Suppressor macrophage treated with lipopolysaccharide for 1 hour (primary cell): ENCODE measurements at places on chromosomes 7 and 10.

DNA sequence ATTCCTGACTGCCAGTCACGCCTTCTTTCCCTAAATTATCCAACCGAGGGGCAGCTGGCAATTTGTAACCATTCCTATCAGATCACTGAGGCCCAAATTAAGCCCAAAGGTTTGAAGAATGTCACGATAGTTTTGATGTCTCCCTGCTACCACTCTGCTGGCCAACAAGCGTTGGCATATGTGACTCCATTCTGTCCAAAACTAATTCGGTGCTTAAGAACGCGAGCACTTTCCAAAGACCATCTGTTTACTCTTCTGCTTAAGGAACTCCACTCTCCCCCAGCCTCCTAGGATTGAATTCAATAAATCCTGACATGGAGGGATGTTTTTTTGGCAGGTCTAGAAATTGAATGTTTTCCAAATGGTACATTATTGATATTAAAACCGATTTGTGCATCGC is 131.5 kb upstream of the CTBP2 start:
- no peak for DNase-seq

DNA sequence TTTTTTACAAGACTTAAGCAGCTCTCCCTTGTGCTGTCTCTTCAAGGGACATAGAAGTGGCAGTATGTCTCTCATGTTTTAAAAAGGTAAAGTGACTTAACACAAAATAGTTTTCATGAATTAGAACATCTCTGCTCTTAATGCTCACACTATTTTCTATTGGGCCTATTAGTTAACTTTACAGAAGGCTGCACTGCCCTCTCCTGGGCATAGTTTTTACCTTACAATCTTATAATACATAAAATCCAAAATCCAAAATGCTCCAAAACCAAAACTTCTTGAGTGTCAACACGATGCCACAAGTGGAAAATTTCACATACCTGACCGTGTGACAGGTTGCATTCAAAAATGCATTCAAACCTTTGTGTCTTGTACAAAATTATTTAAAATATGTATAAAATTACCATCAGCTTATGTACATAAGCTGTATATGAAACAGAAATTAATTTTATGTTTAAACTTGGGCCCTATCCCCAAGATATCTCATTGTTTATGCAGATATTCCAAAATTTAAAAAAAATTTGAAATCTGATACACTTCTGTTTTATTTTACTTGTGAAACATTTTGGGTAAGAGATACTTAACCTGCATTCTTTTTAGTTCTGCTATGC is 25.8 kb downstream of the TES start:
- DNase-seq = peak; percentile 78

DNA sequence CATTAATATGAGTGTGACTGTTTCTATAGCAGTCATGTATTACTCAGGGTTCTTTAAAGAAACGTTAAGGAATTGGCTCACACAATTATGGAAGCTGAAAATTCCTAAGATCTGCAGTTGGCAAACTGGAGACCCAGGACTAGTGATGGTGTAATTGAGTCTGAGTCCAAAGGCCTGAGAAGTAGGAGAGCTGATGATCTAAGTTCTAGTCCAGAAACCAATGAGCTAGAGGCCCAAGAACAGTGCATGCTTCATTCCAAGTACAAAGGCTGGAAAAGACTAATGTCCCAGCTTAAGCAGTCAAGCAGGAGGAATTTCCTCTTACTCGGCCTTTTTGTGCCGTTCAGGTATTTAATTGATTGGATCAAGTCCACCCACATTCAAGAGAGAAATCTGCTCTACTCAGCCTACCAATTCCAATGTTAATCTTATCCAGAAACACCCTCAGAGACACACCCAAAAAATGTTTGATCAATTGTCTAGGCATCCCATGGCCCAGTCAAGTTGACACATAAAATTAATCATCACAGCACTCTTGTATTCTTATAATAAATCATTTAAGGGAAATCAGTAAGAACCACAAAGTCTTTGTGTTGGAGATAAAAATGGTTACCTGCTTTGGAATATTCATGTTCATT is 312.1 kb downstream of the PRKG1 start:
- no peak for DNase-seq

DNA sequence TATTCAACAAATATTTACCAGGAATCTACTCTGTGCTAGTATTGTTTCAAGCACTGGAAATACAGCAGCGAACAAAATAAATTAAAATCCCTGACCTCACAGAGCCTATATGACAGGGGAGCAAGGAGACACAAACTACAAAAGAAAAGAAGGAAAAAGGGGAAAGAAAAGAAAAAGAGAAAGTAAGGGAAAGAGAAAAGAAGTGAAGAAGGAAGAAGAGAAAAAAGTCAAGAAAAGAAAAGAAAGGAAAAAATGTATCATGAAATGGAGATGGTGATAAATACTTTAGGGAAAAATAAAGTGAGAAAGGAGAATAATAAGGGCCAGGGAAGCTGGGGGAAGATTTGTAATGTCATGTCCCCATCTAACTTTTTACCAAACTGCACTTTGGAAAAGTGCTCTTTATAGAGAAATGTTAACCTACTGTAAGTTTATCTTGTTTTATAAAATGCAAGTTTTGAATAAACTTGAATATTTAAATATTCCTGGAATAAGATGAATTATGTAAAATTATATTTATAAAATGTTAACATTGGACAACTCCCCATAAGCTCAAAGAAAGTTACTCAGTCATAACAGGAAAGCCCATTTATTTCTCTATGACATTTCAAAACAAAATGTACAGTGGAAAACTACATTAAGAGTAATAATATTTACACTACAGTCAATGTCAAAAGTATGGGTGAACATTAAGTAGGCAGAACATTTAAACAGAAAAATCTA is 14.7 kb downstream of the C10orf88 start:
- DNase-seq = peak; percentile 11

GRCh38 chr10:58258977-58259692 is 8.6 kb downstream of the IPMK start:
- no peak for DNase-seq

DNA sequence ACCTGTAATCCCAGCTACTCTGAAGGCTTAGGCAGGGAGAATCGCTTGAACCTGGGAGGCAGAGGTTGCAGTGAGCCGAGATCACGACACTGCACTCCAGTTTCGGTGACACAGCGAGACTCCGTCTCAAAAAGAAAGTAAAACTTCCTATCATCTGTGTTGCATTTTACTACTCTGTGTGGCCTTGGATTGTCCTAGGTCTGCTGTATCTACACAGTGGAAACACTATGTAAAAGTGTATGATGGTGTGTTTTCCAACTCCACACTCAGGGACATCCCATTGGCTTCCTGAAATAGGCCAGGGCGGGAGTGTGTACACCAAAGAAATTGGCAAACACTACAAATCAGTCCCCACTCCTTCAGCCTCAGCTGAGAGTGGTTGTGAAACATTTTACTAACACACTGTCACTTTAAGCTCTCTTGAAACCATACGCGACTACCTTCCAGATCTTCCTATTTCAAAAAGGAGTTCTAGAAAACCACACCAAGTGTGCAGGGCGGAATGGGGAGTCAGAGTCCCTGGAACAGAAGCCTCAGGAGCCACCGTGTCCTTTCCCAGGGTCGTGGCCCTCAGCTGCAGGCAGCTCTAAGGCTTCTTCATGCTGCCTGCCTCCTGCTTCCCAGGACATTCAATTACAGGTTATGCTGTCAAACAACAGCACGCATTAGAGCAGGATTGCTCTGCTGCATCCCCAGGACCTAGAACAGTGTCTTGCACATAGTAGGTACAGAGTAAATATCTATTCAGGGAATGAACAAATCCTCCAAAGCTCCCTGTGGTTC is 275.4 kb downstream of the PARD3 start:
- DNase-seq = no peak

DNA sequence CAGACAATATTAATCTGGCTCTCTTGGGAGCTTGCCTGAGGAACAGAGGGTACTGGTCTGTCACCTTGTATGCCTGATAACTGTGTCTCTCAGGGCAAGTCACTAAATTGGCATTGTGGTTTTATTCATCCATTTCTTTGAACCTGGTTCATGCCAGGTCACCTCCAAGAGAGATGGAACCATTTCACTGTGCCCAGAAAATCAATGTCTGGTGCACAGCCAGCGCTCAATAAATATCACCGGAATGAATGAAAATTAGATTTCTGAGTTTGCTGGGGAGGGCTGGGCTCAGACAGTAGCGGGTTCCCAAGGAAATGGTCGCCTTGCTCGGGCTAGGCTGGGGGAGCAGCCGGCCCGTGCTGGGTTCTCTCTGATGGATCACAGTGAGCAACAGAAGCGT is 64.1 kb upstream of the BAIAP2L1 start:
- no peak for DNase-seq

DNA sequence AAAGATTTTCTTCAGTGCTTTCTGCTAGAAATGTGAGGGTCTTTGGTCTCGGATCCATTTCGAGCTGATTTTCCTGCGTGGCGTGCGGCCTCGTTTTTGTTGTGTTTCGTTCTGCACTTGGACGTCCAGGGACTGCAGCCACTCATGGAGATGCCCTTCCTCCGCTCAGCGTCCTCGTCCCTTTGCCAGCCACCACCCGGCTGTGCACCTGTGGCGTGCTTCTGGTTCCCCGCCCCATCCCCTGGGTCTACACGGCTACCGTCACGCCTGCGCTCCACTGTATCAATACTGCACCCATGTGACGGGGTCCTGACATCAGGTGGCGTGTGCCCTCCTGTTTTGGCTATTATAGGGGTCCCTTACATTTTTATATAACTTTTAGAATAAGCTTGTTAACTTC is 42.7 kb upstream of the NKX6-2 start:
- no peak for DNase-seq

DNA sequence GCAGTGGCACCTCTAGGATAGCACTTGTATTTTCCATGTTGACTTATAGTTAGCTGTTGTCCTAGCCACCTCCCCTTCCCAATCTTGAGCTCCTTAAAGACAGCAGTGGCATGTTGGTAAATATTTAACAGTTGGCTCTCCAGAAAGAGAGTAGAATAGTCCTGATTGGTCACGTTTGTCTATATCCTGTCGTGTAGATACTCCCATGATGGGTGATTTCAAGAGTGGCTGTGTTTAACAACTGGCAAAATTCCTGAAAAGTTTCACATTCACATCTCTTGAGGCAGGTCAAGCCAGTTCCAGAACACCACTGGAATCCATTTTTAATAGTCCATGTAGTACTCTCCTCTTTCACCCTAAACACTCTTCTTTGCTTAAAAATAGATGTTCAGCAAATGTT is 68.2 kb upstream of the FZD1 start:
- no peak for DNase-seq

DNA sequence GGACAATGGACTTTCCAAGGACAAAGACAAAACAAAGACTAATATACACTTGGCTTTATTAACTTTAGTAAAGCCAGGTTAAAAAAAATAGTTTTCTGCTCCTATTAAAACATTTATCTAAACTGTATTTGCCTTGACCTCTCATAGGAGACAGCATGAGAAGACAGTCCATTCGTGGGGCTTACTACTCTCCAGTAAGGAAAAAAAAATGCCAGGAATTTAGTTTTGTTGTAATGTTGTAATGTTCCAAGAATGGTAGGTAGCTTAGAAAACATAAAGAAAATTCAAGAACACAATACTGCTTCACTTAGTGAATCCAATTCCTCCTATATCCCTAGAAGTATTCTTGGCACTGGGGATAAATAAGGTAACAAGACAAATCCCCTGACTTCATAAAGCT is 81.7 kb downstream of the KMT2C start:
- no peak for DNase-seq

DNA sequence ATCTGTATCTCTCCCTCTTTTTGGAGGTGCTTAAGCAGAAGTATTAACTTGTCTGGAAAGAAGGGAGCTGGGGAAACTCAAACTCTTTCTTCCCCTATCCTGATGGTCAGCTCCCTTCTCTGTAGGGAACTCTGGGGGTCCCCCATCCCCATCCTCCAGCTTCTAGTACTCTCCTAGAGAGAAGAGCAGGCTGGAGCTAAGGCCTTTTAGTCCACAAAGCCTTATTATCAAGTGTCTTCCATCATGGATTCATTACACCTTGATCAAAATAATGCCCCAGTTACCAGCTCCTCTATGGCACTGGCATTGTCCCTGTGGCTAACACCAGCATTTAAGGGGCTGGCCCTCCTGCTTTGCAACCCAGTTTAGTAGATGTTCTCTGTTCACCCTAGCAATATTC is 35.7 kb downstream of the CADPS2 start:
- DNase-seq = no peak

DNA sequence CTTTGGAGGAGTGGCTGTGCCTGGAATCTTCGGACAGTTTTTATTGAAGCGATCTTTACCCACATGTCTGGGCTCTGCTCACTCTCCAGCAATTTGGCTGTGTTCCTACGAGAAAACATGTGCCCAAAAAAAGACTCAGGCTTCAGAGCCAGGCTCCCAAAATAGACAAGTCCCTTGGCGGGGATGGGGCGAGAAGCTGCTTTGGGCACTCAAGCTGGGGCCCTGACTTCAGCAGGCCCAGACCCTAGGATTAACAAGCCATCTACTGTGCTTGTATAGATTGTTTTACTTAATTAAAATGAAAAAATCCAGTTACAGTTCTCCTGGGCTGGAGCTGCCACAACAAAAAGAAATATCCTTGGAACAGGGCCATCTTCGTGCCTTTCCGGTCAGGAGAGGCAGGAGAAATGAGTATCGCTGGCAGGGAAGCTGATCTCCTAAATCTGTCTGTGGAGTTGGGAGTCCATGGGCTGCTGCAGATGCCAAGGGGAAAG is 51.4 kb upstream of the PDCD4 start:
- no peak for DNase-seq

DNA sequence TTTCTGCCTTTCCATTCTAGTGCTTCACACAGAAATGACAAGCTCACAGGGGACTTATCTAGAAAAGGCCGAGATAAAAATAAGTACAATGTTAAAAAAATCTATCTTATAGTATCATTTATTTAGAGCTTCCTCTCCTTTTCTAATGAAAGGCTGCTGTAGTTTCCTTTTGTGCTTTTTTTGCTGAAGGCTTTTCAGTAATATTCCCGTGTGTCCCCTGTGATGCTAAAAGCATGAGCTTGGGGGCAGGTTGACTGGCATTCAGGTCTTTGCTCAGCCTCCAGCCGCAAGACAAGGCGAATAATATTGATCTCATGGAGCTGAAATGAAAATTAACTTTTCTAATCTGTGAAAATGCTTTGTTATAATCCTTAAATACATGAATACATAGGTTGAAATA is 143.0 kb downstream of the ST7 start:
- DNase-seq = no peak

GRCh38 chr10:132724446-132724845 is 61.5 kb downstream of the NKX6-2 start:
- no peak for DNase-seq

GRCh38 chr10:86798611-86799010 is 42.2 kb downstream of the BMPR1A start:
- peak; percentile 38 for DNase-seq

GRCh38 chr10:85407088-85407487 is 959.5 kb downstream of the GRID1 start:
- no peak for DNase-seq

- DNase-seq = no peak
Measured at GRCh38 chr7:50952544-50952943, 169.8 kb upstream of the GRB10 start.

- no peak for DNase-seq
Measured at GRCh38 chr7:27551803-27552400, 110.8 kb downstream of the HIBADH start.

- no peak for DNase-seq
Measured at GRCh38 chr10:49667991-49668390, 11.5 kb upstream of the C10orf53 start.
